ENCODE measurements at places on chromosomes 6 and 20.

DNA sequence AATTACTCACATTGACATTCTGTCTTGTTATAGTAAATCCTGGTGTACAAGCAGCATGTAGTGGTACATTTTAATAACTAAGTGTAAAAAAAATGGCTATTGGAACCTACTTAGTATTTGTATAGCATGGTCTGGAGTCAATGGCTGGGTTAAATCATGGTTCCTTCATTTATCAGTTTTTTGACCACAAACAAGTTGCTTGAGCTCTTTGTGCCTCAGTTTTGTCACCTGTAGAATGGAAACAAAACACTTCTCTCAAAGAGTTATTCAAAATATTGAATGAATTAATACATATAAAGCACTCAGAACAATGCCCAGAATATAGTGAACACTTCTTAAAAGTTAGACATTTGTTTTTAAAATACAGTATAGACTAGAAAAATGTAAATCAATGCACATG, 93.2 kb upstream of the HS3ST5 start:
- no peak for DNase-seq

DNA sequence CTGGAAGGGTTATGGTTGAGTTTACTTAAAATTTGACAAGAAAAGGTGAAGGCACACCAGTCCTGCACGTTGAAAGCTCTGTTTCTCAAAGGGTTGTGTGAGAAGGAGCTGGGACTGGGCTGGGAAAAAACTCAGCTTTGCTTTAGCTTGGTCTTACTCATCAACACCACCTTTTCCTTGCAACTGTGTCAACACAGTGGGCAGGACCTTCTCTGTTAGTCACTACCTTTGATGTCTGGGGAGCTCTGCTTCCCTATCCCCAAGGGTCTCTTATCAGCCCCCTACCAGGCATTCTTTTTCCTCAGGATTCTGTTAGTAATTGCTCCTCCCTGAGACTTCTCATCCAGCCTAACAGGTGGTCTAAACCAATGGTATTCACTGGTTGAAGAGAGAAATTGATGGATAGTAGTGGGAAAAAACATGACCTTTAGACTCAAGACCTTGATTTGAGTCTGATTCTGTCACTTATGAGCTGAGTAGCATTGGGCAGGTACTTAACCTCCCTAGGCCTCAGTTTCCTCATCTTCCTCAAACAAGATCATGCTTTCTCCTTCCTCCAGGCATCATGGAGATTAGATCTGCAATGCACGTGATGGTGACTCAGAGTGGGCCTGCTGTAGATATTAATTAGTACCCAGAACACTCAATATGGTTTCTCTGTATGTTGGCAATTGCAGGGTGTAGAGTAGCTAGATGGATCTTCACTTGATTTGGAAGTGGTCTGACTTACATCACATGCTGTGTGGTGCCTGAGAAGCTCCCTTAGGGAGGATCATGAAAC, 17.2 kb upstream of the FOXA2 start:
- no peak for DNase-seq

- DNase-seq = peak; percentile 15
Measured at GRCh38 chr6:5517796-5518195, 256.5 kb downstream of the FARS2 start.

DNA sequence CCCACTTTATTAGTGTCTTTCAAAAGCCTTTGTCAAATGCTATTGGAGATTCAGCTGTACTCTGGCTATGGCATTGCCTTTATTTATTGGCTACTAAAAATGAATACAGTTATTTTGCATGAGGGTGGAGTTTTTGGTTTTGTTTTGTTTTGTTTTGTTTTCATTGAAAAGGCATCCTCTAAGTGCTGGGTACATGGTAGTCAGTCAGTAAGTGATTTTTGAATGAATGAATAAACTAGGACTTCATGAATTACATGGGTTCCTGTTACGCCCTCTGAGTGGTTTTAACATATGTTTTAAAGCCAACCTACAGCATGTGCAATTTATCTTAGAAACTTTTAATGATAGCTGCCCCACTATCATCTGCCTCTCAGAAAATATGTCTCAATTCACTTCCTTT, 38.9 kb upstream of the ENPP1 start:
- no peak for DNase-seq

DNA sequence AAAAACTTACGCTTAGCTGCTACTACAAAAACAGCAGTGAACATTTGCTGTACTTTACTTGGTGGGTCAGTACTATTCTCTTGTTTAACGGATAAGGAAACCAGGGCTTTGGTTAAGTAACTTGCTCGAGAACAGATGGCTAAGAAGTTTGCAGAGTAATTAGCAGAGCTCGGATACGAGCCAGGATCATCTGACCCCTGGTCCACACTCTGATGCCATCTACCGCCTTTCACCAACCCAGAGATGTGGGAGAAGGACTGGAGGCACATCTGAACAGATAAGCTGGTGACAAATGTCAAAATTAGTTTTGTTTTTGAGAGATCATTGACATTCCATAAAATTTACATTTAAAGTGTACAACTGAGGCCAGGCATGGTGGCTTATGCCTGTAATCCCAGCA, 18.9 kb upstream of the RPL7L1 start:
- no peak for DNase-seq

GRCh38 chr6:39282774-39283173, 31.4 kb downstream of the KCNK17 start:
- DNase-seq = no peak

- no peak for DNase-seq
Measured at GRCh38 chr6:145772846-145773245, 37.5 kb upstream of the EPM2A start.

DNA sequence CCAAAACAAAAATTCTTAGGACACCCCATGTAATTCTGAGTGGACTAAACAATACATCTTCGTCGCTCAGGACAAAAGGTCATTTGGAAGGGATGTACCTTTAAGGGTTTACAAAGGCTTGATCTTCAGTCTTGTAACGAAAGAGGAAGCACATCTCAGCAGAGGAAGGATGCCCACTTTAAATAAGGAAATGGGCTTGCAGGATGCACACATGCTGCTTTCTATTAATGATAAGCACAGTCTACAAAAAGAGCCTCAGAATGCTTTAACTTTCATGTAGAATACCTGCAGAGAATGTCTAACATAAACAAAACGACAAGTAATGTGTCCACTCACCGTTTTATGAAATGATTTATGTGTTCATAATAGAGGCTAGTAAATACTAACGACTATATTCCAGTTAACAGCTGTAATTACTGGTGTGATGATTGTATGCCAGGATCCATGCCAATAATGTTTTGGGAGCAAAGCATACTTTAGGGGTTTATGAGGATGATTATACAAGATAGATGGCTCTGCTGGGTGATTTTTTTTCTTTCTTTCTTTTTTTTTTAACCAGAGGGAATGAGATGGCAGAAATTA, 216.9 kb downstream of the GMDS start:
- no peak for DNase-seq

GRCh38 chr20:12573442-12573841, 435.3 kb upstream of the SPTLC3 start:
- DNase-seq = no peak

DNA sequence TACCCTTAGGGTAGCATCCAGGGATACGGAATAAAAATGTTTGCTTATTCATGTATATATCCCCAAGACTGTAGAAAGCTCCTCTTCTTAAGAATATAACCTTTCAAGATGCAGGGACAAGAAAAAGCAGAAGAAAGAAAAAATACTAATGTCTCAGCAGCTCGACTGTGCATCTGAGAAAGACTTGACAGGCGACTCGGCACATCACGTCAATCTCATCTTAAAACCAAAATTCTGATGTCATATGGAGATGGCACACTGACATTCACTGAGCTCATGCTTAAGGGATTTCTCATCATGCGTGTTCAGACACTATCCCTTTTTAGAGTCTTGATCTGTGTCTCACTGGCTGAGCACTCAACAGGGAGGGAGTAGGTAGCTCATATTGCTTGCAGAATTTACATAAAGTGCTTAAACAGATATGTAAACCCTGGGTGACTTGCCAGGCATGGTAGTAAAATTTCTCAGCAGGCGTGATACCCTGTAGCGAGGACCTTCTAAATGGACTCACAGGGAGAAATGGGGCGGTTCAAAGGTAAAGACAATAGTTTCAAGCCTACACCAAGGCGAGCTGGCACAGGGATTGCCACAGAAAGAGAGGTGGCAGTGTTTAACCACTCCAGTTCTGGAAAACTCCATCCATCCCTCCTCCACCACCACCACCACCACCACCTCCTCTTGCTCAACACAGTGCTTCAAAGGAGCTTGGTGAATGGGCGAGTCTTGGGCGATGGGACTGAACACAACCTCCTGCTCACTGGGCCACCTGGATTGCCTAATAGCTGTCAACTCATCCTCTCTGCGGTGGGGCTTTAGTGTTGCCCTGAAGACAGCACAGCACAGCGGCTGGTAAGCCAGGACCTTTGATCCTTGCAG, 330.5 kb downstream of the TFAP2A start:
- DNase-seq = no peak

DNA sequence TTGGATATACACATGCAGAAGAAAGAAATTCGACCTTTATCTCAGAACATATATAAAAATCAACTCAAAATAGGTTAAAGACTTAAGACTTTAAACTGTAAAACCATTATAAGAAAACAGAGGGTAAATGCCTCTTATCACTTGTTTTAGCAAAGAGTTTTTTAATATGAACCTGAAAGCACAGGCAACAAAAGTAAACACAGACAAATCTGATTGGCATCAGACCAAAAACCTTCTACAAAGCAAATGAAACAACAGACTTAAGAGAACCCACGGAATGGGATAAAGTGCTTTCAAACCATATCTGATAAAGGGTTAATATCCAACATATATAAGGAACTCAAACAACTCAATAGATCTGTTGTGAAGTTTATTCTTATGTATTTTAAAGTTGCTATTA, 309.9 kb upstream of the OPRM1 start:
- DNase-seq = no peak

- peak; percentile 17 for DNase-seq
Measured at GRCh38 chr6:131519670-131520436, 53.2 kb upstream of the ARG1 start.

GRCh38 chr20:21183722-21184121, 57.8 kb downstream of the KIZ start:
- no peak for DNase-seq

- no peak for DNase-seq
Measured at GRCh38 chr6:109059571-109060021, 35.0 kb downstream of the SESN1 start.

- DNase-seq = no peak
Measured at GRCh38 chr6:125752773-125753172, 3.3 kb downstream of the HEY2 start.

GRCh38 chr20:20227013-20227571, 140.8 kb upstream of the INSM1 start:
- DNase-seq = no peak

DNA sequence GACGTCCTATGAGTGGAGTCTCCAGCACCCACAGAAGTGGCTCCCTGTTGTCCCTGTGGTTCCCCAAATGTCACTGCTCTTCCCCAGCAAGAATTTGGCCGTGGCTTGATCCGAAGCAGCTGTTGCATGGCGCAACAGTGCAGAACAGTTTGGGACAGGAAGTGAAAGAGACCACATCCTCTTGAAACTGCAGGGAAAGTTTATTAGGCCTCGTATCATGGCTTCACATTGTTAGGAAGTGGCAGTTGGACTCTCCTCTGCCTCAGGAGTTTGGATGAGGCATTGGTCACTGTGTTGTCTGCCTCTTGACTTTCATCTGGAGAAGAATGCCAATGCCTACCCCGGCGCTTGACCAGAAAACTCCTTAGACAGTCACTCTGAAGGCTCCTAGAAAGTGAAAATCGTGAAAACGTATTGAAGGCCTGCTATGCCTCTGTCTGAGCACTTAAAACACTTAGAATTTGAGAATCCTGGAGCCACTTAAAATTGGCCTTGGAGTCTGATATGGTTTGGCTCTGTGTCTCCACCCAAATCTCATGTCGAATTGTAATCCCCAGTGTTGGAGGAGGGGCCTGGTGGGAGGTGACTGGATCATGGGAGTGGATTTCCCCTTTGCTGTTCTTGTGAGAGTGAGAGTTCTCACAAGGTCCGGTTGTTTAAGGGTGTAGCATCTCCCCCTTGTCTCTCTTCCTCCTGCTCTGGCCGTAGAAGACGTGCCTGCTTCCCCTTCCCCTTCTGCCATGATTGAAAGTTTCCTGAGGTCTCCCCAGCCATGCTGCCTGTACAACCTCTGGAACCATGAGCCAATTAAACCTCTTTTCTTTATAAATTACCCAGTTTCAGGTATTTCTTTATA, 334.9 kb upstream of the JARID2 start:
- no peak for DNase-seq

DNA sequence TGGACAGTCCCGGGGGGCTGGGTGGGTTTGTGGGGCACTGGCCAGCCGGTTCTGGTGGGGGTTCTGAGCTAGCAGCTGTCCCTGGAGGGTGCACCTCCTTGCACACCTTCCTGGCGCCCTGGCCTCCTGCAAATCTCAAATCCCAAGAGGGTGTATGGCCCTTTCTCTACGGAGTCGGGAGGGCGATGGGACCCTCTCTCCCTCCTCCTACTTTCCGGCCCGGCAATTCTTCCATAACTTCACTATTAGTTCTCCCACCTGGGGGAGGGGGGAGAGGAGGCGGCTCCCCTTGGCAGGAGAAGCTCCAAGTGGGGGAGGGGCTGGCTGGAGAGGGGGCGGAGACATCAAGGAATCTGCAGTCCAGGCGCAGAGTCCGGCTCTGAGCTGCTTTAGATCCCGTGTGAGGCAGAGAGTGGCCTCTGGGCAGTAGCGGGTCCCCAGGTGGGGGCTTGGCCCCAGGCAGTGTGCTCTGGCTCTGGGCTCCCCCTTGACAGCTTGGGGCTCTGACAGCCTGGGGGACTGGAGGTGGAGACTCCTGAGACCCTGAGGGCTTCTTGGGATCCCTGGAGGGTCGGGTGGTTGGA, 1.4 kb upstream of the LAMA5 start:
- DNase-seq = no peak

GRCh38 chr6:158923805-158924498, 76.0 kb downstream of the RSPH3 start:
- DNase-seq = no peak

GRCh38 chr6:41682056-41682477, 43.8 kb downstream of the MDFI start:
- peak; percentile 27 for DNase-seq

DNA sequence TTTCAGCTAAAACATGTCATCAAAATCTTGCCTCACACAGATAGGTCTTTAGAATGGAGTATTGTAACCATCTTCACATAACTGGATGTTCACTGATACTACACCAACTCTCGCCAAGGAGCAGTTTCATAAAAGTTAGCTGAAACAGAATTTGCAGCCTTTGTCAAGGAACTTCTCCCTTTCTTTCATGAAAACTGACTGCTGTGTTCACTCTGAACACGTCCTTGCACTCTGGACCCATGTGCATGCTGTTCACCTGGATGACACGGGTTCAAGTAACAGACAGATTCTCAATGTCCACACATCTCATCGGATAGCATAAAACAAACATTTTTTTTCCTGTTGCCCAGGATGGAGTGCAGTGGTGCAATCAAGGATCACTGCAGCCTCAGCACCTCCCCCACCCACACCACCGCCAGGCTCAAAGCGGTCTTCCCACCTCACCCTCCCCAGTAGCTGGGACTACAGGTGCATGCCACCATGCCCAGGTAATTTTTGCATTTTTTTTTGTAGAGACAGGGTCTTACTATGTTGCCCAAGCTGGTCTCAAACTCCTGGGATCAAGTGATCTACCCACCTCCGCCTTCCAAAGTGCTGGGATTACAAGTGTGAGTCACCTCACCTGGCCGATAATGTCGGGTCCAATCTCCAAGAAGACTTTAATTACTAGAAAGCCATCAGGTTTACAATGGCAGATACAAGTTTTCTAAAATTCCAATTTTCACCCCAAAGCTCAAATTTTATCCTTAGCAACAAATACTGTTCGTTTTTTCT, 9.4 kb downstream of the DIDO1 start:
- no peak for DNase-seq

GRCh38 chr6:49662231-49662891, 25.7 kb upstream of the RHAG start:
- no peak for DNase-seq

- no peak for DNase-seq
Measured at GRCh38 chr6:11423667-11424066, 113.9 kb upstream of the TMEM170B start.
